Stomach (tissue), 19 donors: ENCODE measurements at places on chromosomes 1 and 21. TPM values are rescaled to one million over a fixed set of nuclear protein-coding genes. Genes with fewer than 3 reads are reported as not detected.

GRCh38 chr1:219155135-219155534, 18.5 kb upstream of the LYPLAL1 start:
- H3K36me3 ChIP-seq: no peaks in the 10 kb centered on the region
- H3K4me1 ChIP-seq: no peaks in the 10 kb centered on the region
- H3K27ac ChIP-seq: no peak overlapping the region
- H3K4me3 ChIP-seq: no peak overlapping the region
- H3K27me3 ChIP-seq: no peaks in the 10 kb centered on the region

GRCh38 chr1:10795276-10796021, 997 bp downstream of the CASZ1 start:
- H3K4me3 ChIP-seq: peak overlapping the region; percentile 68
- DNase-seq: no peak
- no peaks in the 10 kb centered on the region for H3K36me3 ChIP-seq
- H3K27ac ChIP-seq: peak overlapping the region; percentile 84

DNA sequence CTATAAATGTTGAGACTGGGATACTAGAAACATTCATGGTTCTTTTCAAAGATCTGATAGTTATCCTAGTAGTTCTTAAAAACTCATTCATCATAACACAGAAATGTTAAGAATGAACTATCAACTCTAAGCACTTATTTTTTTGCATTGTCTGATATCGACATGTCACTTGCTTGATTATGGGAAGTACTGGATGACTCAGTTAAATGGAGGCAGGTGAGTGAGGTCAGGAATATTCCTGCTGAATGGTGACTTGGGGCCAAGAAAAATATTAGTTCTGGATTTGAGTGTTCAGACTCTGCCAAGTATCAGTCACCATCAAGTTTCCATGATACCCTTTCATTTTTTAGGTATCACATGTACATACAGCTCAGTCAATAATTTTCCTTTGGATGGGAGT, 63.6 kb downstream of the NEK7 start:
- peak; percentile 12 for DNase-seq
- H3K36me3 ChIP-seq: no peaks in the 10 kb centered on the region
- no peaks in the 10 kb centered on the region for H3K4me1 ChIP-seq

Gene EPHB2
- not detected for total RNA-seq

- no peak overlapping the region for H3K27ac ChIP-seq
- no peaks in the 10 kb centered on the region for H3K36me3 ChIP-seq
These were observed 338.1 kb downstream of the TGFB2 start for GRCh38 chr1:218683242-218683641.

Gene IGFN1
- not detected for total RNA-seq

GRCh38 chr1:25991937-25992688, 5.8 kb downstream of the PAFAH2 start:
- no peak overlapping the region for H3K4me3 ChIP-seq
- no peak overlapping the region for H3K27ac ChIP-seq

Gene MYOG
- not detected for total RNA-seq

GRCh38 chr1:74180490-74180889, 17.5 kb downstream of the LRRIQ3 start:
- H3K4me3 ChIP-seq: no peak overlapping the region
- no peaks in the 10 kb centered on the region for H3K27me3 ChIP-seq
- DNase-seq: no peak
- no peaks in the 10 kb centered on the region for H3K36me3 ChIP-seq

Gene TSSK3
- total RNA-seq: not detected

DNA sequence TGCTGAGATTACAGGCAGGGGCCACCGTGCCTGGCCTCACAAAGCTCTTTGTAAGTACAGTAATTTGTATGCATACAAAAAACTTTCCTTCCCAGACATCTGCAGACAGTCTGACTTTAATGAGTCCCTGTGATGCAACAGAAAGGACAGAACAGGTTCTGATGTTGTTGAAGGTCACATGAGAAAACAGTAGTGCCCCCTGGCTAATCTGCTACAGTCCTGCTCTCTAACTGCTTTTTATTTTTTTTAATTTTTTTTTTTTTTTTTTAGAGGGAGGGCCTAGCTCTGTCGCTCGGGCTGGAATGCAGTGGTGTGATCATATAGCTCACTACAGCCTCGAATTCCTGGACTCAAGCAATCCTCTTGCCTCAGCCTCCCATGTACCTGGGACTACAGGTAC, 36.7 kb downstream of the ACBD3 start:
- peak; percentile 37 for DNase-seq
- peaks cover 10% of the 10 kb centered on the region for H3K4me1 ChIP-seq
- H3K36me3 ChIP-seq: peaks cover 98% of the 10 kb centered on the region
- H3K27ac ChIP-seq: no peak overlapping the region
- no peak overlapping the region for H3K4me3 ChIP-seq

DNA sequence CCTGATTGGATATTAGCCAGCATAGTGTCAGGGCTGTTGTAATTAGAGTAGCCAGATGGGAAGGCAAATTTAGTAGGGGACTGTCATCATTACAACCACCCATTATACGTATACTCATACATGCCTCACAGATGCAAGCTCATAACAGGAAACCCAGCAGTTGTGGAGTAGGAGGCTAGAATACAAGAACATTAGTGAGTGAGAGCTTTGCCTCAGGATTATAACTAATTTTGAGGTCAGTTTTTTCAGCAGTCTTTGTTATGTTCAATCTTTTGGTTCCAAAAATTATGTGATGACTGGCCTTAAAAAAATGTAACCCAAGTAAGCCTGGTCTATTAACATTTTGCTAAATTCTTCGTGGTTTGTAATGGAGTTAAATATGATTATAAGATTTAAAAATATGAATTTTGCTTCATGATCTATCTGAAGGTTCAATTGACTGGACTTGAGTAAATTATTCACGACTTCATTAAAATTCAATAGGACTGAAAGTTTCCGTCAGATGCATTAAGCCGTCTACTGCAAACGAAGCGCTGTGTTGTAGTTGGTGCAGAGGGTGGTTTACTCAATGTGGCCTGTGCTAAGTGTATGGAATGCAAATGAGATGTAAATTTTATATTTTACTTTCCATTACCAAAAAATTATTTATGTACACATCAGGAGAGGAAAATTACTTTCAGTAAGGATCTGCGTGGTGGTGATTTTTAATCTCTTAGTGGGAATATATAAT, 48.8 kb downstream of the KCNK1 start:
- no peak for DNase-seq
- no peaks in the 10 kb centered on the region for H3K36me3 ChIP-seq
- no peaks in the 10 kb centered on the region for H3K27me3 ChIP-seq

- no peaks in the 10 kb centered on the region for H3K4me1 ChIP-seq
- H3K36me3 ChIP-seq: no peaks in the 10 kb centered on the region
- H3K27me3 ChIP-seq: no peaks in the 10 kb centered on the region
- DNase-seq: no peak
- H3K27ac ChIP-seq: no peak overlapping the region
- H3K4me3 ChIP-seq: no peak overlapping the region
These were observed 41.1 kb downstream of the KCNJ6 start for GRCh38 chr21:37874904-37875780.

DNA sequence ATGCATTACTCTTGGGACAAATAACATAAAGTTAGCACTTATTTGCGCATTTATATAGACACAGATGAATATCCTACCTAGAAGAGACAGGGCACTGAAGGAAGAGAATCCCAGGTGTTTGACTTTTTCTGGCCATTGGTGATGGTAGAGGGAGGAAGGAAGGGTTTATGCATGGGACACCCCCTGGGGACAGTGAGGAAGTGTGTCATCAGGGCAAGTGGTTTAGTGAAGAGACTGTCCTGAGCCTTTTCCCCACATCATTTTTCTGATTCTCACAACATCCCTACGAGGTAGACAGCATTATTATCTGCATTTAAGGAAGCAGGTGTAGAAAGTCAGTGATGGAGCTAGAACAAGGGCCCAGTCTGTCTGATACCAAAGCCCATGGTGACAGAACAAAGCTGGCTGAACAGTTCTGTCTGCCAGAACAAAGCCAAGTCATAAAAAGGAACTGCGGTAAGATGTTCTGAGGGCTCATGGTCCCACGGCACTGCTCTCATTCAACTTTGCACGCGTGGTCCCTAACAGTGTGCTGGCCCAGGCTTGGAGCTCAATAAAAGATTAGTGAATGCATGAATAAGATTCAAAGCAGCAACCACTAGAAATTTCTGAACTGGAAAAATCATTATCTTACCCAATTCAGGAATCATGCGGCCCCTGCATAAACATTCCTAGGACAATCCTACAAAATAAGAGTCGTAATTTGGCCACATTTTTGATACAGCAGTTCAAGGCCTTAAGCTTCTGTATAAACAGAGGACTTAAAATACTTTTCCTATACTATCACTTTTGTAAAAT, 12.2 kb upstream of the CDC42BPA start:
- H3K27ac ChIP-seq: no peak overlapping the region
- peaks cover 9% of the 10 kb centered on the region for H3K4me1 ChIP-seq
- DNase-seq: no peak
- H3K4me3 ChIP-seq: no peak overlapping the region
- no peaks in the 10 kb centered on the region for H3K36me3 ChIP-seq
- no peaks in the 10 kb centered on the region for H3K27me3 ChIP-seq

- no peaks in the 10 kb centered on the region for H3K36me3 ChIP-seq
- DNase-seq: no peak
- no peak overlapping the region for H3K4me3 ChIP-seq
- peak overlapping the region; percentile 96 for H3K27ac ChIP-seq
- peaks cover 19% of the 10 kb centered on the region for H3K4me1 ChIP-seq
These were observed 2.8 kb upstream of the SPSB1 start for GRCh38 chr1:9289711-9290485.

DNA sequence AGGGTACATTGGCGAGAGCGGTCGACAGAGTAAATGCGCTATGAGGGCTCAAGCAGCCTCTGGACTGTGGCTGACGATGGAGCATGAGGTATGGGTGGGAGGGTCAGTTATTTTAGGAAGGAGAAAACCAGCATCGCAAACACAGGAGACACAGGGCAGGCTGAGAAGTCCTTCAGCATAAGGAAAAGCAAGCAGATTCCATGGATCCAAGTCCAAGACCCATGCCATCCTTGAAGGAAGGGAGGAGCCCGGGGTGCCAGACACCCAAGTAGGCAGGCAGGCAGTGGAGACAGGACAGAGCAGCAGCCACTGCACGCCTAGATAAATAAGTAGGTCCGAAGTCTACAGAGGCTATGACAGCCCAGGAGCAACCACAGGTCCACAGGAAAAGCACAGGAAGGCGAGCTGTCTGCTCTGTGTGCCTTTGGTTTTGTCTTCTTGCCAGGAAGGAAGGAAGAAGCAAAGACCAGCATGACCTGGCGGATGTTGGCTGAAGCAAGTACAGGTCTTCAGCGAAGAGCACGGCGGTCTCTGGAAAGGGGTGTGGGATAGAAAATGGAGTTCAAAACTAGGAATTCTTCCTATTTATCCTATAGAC, 76.4 kb upstream of the SLC45A1 start:
- H3K4me3 ChIP-seq: no peak overlapping the region
- peaks cover 17% of the 10 kb centered on the region for H3K4me1 ChIP-seq
- no peaks in the 10 kb centered on the region for H3K36me3 ChIP-seq
- DNase-seq: peak; percentile 28

DNA sequence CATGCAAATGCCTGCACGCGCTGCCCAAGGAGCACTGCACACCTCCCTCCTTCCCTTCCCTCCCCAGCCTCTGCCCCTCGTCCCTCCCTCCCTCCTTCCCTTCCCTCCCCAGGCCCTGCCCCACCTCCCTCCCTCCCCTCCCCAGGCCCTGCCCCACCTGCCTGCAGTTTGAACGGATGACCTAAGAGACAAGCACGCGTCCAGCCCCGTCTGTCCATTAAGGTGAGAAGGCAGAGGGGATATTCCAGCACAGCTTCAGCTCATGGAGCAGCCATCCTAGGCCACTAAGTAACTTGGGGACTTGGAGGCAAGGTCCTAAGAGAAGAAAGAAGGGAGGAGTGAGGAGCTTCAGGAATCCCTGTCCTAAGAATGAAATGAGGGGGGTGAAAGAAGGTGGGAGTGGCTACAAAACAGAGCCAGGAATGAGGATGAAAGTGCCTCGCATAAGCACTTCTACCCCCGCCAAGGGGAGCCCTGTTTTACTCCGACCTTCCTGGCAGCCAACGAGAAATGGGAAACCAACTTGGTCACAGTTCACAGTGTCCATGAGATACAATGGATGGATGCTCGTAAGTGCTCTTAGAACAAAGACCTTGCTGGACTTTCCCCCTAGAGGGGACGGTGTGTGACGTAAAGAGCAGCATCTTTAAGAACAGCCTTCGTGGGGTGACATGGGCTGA, 21.3 kb upstream of the EFHD2 start:
- peaks cover 7% of the 10 kb centered on the region for H3K4me1 ChIP-seq
- no peaks in the 10 kb centered on the region for H3K27me3 ChIP-seq
- no peak overlapping the region for H3K27ac ChIP-seq
- no peaks in the 10 kb centered on the region for H3K36me3 ChIP-seq

DNA sequence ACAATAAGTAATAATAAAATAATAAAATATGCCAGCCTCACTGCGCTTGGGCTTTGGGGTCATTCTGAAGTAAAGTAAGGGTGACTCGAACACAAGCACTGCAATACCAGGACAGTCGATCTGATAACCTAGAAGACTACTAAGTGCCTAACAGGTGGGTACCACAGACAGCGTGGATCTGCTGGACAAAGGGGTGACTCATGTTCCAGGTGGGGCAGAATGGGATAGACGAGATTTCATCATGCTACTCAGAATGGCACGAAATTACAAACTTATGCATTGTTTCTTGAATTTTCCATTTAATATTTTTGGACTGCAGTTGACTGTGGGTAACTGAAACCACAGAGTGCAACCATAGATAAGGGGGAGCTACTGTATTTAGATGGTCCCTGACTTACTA, 221.1 kb upstream of the GREM2 start:
- H3K4me1 ChIP-seq: no peaks in the 10 kb centered on the region
- H3K27ac ChIP-seq: no peak overlapping the region
- H3K4me3 ChIP-seq: no peak overlapping the region

DNA sequence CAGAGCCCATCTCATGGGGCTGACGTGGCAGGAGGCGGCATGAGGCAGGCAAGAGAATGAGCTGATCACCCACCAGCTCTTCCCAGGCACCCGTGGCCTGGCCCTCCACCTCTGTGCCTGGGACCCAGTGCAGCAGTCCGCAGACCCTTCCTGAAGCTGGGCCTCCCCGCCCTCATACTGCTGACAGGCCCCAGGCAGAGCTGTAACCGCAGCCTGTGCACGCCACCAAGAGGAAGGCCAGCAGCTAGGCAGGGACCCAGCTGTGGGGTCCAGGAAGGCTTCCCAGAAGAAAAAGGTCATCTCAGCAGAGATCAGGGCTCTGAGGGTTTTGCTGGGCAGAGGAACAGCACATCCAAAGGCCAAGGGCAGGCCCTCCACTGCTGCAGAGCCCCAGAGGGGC, 9.8 kb upstream of the MTFR1L start:
- H3K36me3 ChIP-seq: peaks cover 92% of the 10 kb centered on the region
- H3K4me3 ChIP-seq: no peak overlapping the region
- DNase-seq: no peak
- H3K4me1 ChIP-seq: peaks cover 41% of the 10 kb centered on the region
- H3K27ac ChIP-seq: no peak overlapping the region
